Amygdala (tissue), 56 donors: ENCODE measurements at places on chromosomes 2 and 18.

- DNase-seq, result no peak
These were observed 60.6 kb upstream of the ACTR3 start for GRCh38 chr2:113829270-113829669.

GRCh38 chr2:194304191-194304590 is 1352.8 kb upstream of the SLC39A10 start:
- DNase-seq, result no peak

DNA sequence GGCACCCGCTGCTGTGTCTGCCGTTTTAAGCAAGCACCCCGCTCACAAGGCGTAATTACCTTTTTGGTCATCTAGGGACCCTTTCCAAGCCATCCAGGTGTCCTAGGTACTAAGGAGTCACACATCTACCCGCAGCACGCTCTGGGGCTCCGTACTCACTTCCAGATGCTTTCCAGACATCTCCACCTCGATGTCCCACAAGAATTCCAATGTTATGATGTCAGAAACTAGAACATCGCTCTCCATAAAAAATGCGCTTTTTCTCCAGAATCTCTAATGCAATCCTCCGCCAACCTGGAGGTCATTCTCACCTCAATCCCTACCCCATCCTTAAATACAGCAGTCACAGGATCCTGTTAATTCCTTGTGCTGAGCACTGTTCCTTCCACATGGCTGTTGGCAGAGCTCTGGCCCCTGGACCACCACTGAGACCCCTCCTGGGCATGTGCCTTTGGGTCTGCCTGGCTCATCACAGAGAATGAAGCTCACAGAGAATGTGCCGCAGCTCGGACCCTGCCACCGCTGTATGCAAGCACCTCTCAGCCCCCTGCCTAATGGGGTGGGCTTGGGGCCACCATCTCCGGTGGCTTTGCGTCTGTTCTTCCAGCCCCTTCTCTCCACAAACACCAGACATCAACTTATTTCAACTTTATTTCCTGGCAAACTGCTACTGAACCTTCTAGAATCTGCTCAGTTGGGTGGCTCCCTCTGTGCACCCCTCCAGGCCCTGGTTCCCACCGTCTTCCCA is 4.6 kb upstream of the PXDN start:
- DNase-seq, result no peak

GRCh38 chr2:45928946-45929345 is 277.5 kb downstream of the PRKCE start:
- peak; percentile 32 for DNase-seq

DNA sequence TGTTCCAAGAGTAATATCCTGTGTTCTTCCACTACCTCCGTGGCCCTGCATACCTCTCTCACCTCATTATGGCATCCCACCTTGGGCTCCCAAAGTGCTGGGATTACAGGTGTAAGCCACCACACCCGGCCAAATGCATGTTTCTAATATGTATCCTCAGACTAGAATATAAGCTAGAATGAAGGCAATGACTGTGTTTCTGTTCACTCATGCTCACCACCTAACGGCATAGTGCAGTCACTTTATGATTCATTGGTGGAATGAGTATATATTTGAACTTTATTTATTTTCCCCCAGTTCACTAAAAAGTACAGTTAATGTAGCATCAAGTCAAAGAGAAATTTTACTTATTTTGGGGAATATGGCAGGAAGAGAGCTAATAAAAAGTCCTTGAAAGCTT is 11.3 kb downstream of the PIGN start:
- no peak for DNase-seq

- no peak for DNase-seq
These were observed 78.9 kb upstream of the CCDC68 start for GRCh38 chr18:55038162-55038561.

DNA sequence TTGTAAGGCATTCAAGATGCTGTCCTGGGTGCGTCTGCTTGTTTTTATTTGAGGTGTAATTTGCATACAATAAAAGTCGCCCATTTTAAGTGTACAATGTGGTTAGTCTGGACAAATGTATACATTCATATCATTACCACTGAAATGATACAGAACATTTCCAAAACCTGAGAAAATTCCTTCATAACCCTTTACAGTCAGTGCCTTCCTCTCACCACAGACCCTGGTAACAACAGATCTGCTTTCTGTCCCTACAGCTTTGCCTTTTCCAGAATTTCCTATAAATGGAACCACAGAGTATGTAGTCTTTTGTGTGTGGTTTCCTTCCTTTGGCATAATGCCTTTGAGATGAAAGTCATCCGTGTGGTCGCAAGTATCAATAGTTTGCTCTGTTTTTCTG is 45.8 kb upstream of the NFU1 start:
- DNase-seq, result no peak

GRCh38 chr18:58997811-58998337 is 133.2 kb downstream of the ZNF532 start:
- DNase-seq, result no peak

DNA sequence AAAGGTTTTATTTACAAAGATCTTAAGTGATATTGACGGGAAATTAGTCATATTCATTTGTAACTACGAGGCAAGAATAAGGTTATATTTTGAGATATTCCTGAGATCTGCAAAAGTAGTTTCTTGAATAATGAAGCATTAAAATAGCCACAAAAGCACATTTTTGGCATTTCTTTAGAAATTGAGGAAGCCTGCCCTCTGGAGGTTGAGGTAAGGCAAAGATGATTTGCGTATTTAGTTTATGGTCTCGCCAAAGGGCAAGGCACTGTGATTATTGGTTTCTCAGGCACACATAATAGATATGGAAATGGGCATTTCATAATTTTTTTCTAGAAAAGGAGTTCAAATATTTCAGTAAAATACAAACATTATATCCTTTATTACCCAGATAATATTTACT is 143.7 kb upstream of the RPRM start:
- DNase-seq, result no peak

DNA sequence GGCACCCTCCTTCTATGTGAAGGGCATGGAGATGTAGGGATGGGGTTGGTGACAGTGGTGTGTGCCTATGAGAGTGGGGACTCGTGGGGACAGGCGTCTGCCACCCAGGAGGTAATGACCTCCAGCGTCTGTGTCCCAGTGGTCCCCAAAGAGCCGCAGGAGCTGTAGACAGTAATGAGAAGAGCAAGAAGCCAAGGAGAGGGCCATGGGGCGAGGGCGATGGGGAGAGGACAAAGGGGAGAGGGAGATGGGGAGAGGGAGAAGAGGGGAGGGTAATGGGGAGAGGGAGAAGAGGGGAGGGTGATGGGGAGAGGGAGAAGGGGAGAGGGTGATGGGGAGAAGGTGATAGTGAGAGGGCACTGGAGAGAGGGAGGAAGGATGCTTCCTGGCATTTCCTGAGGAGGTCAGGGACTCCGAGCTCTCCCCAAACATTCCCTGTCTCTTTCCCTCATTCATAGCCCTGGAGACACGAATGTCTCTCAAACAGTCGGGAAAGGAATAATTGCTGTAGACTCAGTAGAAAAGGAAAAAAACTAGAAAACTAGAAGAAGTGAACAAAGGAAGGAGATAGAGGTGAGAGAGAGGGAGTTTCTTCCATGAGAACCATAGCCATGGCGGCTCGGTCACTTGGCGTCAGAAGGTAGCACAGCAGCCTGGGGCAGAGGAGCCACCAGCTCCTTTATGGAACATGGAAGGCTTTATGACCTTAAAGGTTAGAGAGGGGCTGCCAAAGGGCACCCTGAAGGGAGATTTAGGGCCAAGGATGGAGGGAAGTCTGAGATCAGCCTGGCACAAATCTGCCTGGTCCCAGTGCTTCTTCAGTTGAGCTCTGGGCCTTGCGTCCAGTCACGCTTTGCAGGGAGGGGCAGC is 39.5 kb downstream of the PSD4 start:
- no peak for DNase-seq

DNA sequence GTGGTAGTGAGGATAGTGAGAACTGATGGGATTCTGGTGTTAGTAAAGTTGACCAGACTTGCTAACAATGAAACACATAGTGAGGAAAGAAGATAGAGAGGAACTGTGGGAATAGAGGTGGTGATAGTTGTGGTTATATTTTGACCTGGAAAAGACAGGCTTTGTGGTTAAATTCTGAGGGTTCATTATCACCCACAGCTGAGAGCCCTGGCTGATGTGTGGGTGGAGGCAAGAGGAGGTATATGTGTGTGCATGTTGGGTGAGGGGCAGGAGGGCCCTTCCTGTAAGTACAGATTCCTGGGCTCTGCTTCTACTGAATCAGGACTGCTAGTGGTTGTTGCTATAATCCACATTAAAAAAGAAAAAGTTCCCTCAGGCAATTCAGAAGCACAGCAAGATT is 26.2 kb upstream of the TMEM163 start:
- no peak for DNase-seq

DNA sequence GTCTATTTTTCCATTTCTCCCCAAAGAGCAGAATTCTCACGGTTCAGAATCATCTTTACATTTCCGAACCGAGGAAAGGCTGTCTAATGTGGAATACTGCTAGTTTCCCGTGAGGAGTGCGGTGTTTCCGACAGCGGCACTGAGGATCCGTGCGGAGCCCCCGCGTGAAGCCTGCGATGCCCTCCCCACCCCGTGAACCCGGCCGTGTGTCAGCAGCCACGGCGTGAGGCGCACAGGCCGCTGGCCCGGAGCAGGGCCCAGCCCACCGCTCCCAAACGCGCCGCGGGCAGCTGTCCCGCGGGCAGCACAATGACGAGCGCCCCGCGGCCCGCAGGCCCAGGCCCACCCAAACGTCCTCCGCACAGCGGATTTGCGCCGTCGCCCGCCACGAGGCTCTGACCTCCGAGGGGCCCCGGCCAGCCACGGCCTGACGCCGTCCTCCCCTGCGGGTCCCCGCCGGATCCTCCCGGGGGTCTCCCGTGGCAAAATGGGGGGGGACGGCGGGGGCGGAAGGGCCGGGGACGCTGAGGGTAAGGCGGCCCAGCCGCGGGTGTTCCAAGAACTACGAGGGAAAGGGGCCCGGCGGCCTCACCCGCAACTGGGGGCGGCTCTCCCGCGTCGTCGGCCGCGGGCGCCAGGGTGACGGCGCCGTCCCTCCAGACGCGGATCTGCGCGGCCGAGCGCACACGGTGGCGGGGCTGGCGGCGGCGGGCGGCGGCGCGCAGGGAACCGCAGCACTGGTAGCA is 796 bp downstream of the SPIRE1 start:
- peak; percentile 54 for DNase-seq

DNA sequence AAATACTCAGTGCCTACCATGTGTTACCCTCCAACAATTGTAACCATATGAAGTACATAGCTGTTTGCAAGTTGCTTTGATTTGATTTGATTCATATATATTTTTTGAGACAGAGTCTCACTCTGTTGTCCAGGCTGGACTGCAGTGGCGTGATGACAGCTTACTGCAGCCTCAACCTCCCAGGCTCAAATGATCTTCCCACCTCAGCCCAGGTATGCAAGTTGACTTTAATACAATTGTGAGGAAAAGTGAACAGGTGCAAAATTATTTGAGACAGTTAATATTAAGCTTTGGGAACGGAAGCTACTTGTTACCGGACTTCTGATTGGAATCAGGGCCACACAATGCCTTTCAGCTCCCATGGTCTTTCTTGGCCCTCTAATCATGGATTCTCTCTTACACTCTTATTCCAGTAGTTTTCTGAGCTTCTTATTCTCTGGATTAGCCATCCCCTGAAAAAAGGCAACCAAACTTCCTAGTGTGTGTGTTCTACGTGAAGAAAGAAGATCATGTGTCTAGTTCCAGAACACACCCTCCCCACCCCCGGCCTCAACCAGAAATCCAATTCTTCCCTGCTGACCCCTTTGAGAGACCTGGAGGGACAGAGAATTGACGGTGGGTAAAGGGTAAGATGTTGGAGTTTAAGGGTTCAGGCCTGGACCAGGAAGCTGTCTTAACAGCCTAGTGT is 1.1 kb upstream of the RPL37A start:
- DNase-seq, result no peak

- no peak for DNase-seq
These were observed 5.0 kb downstream of the NAB1 start for GRCh38 chr2:190653931-190654330.

- DNase-seq, result no peak
These were observed 55.0 kb downstream of the ARHGAP25 start for GRCh38 chr2:68789603-68790002.

DNA sequence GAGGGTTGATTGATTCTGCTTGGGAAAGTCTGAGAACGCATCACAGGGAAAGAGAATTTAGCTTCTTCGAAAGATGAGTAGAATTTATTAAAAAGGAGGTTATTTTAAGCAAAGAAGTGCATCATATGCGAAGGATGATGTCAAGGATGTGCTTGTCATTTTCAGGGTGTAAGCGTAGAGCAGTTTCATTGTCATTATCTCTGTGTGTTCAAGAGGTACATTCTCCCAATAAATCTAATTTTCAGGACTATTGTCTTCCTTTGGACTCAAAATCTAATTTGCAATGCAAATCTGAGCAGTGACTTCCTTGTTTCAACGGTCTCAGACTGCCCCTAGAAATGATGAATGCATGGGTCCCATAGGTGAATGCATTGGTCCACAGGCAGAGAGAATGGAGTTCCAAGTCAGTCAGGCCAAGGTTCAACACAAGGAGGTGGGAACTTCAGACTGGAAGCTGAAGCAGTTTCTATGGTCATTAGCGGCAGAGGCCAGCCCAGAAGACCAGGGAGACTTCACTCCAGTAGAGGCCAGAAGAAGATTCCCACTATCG is 99.8 kb downstream of the CDC42EP3 start:
- DNase-seq, result no peak

GRCh38 chr2:85188852-85189251 is 55.7 kb downstream of the TCF7L1 start:
- no peak for DNase-seq

DNA sequence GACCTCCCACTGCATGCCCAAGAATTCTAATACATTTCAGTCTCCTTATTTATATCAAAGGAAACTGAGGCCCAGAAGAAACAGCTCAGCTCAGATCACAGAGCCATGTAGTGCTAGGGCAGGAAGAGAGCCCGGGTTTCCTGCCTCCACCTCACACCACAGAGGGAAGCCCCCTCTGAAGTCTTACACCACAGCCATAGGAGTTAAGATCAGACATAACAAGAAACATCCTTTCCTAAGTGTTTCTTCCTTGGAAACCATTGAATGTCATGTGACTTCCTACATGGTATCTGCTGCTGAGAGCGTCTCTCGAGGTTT is 102.1 kb downstream of the MTCL1 start:
- no peak for DNase-seq

- no peak for DNase-seq
These were observed 69.3 kb downstream of the NRP2 start for GRCh38 chr2:205751569-205752031.

- no peak for DNase-seq
These were observed 331.8 kb downstream of the MTX2 start for GRCh38 chr2:176601066-176601465.

GRCh38 chr18:30334781-30335180 is 707.8 kb downstream of the DSC3 start:
- DNase-seq, result no peak

DNA sequence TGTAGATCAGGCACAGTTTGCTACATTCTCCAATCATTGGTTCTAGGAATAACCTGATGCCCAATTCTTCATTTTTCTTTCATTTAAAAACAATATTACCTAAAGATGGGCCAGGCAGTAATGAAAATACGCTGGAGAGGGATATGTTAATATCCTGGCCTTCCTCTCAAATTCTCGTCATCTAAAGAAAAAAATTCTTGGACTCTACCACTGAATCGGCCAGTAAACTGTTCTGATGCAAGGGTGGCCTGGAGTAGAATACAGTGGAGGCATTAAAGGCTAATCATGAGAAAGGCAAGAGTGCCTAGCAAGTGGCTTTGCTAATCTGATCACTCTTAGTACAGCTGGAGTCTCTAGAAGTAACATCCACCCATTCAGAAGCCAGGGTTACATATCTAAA is 157.7 kb downstream of the ANTXR1 start:
- no peak for DNase-seq

GRCh38 chr18:46466234-46467160 is 190.5 kb downstream of the LOXHD1 start:
- no peak for DNase-seq

GRCh38 chr2:118705032-118705431 is 142.4 kb downstream of the EN1 start:
- no peak for DNase-seq
